COR-L47 (cell line): ENCODE measurements at places on chromosomes 5 and 9.
A peak's percentile ranks its signal among the peaks of the same experiment; 100 is the strongest.

DNA sequence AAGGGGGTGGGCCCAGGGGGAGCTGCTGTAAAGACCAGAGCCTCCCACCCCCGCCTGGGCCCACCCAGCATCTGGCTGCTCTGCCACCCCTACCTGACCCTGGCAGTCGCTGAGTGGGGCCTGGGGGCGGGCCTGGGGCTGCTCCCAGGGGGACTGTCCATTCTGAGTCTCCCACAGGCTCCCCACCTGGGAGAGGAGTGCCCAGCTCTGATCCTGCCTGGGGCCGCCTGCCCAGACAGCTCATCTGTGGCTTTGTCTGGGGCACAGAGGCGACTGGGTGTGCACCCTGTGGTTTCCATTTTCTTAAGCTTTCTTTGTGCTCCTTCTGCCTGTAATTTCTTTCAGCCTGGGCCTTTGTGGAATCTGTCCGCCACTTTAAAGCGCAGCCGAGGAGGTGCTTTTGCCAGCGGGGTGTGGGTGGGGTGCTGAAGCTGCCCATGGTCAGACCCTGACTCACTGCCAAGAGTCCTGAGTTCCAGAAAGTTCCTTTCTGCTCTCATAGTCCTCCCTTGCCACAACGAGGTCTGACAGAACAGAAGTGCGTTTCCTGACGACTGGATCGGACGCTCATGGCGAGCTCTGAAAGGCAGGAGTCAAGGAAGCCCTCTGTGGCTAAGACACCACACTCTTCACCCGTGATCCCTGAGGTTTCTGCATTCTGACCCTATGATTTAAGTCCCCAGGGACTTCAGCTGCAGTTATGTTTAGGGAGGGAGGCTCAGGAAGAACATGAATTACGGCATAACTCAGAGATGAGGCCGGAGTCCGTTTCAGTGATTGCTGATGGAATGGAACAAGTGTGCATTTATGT lies 225.0 kb downstream of the FANCC start:
- no peak for DNase-seq

- DNase-seq = no peak
Observed at GRCh38 chr5:39640552-39640951, 215.8 kb upstream of the DAB2 start.

GRCh38 chr5:82884821-82885471 lies 192.2 kb downstream of the TMEM167A start:
- no peak for DNase-seq

DNA sequence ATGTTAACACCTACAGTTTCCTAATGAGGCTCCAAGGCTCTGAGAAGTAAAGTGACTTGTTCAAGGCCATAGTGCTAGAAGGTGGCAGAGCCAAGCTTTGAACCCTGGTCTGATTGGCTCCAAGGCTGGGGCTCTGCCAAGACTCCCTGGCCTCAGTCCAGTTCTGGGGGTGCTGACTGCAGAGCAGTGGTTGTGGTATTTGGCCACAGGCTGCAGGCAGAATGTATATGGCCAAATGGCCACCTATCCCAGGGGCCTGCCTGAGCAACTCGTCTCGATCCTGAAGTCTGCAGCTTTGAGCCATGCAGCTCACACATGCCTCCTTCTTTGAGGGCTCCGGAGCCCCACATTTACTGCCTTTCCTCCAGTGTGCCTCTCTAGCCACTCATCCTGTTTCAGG lies 9.7 kb upstream of the NEK6 start:
- no peak for DNase-seq

GRCh38 chr5:124289641-124290311 lies 456.7 kb downstream of the ZNF608 start:
- DNase-seq = peak; percentile 28

GRCh38 chr5:78540335-78541085 lies 108.1 kb downstream of the LHFPL2 start:
- DNase-seq = no peak
